CD8-positive, alpha-beta T cell (primary cell): ENCODE measurements at places on chromosomes 11 and 22. TPM values are rescaled to one million over a fixed set of nuclear protein-coding genes. Genes with fewer than 3 reads are reported as not detected.

The LDHAL6A gene
- total RNA-seq: not detected

The OR10A2 gene
- not detected for total RNA-seq

The SHISAL1 gene
- not detected for total RNA-seq

The OR2AG2 gene
- not detected for total RNA-seq

The JAML gene
- 38.4 TPM for total RNA-seq

The UBQLNL gene
- 0.47 TPM for total RNA-seq

The MMP8 gene
- not detected for total RNA-seq

The C22orf15 gene
- total RNA-seq: 0.62 TPM

The PAX6 gene
- not detected for total RNA-seq

The GRIK4 gene
- total RNA-seq: not detected

The HBG2 gene
- not detected for total RNA-seq

The RTL10 gene
- 21.5 TPM for total RNA-seq

The TREH gene
- not detected for total RNA-seq

The RFPL3 gene
- not detected for total RNA-seq

The SLC22A9 gene
- total RNA-seq: not detected

The GRAMD1B gene
- total RNA-seq: 20.7 TPM

The MS4A15 gene
- total RNA-seq: not detected

The APOBEC3G gene
- total RNA-seq: 45.9 TPM

The LMO2 gene
- not detected for total RNA-seq

The OR8K1 gene
- total RNA-seq: not detected

The OR8H1 gene
- total RNA-seq: not detected

The YPEL4 gene
- 7.9 TPM for total RNA-seq

The MRGPRF gene
- not detected for total RNA-seq

The KRTAP5-8 gene
- total RNA-seq: not detected

The FGF3 gene
- not detected for total RNA-seq

The GTSE1 gene
- 0.30 TPM for total RNA-seq

The SCARF2 gene
- 2.6 TPM for total RNA-seq

The ZDHHC5 gene
- total RNA-seq: 65.0 TPM

The FAT3 gene
- not detected for total RNA-seq

The ESAM gene
- total RNA-seq: 1.6 TPM

The MMP13 gene
- total RNA-seq: not detected

The TMEM225 gene
- total RNA-seq: not detected

The SCN3B gene
- total RNA-seq: not detected

The ZMAT5 gene
- total RNA-seq: 5.2 TPM

The DDX25 gene
- total RNA-seq: 0.31 TPM

The OR6T1 gene
- total RNA-seq: not detected

The FAM83F gene
- total RNA-seq: 23.5 TPM

The PRR33 gene
- total RNA-seq: not detected

The B3GAT3 gene
- total RNA-seq: 44.0 TPM

The CDC42BPG gene
- total RNA-seq: 6.5 TPM

The NRXN2 gene
- total RNA-seq: 0.43 TPM

The P2RX6 gene
- 0.30 TPM for total RNA-seq

The BRSK2 gene
- 0.31 TPM for total RNA-seq

The PRR5 gene
- 47.6 TPM for total RNA-seq
